ENCODE measurements at places on chromosomes 1 and 21.
A peak's percentile ranks its signal among the peaks of the same experiment; 100 is the strongest.

DNA sequence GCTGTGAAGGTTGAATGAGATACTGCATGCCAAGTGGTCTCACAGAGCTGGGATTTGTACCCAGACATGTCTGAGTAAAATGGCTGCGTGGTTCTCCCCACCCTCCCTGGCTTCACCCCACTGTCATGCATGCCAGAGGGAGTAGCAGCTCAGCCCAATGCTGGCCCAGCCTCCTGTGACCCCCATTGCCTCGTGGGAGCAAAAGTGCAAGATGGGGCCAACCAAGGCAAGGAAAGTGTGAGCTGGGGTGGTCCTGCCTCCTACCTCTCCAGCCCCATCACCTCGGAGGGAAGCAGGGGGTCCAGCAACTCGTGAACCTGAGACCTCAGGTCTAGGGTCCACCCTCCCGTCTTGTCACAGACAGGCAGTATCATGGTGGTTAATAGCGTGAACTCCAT, 209.8 kb upstream of the GRIK3 start:
- DNase-seq: no peak

GRCh38 chr1:233172201-233172600, 123.3 kb downstream of the PCNX2 start:
- no peak for DNase-seq

DNA sequence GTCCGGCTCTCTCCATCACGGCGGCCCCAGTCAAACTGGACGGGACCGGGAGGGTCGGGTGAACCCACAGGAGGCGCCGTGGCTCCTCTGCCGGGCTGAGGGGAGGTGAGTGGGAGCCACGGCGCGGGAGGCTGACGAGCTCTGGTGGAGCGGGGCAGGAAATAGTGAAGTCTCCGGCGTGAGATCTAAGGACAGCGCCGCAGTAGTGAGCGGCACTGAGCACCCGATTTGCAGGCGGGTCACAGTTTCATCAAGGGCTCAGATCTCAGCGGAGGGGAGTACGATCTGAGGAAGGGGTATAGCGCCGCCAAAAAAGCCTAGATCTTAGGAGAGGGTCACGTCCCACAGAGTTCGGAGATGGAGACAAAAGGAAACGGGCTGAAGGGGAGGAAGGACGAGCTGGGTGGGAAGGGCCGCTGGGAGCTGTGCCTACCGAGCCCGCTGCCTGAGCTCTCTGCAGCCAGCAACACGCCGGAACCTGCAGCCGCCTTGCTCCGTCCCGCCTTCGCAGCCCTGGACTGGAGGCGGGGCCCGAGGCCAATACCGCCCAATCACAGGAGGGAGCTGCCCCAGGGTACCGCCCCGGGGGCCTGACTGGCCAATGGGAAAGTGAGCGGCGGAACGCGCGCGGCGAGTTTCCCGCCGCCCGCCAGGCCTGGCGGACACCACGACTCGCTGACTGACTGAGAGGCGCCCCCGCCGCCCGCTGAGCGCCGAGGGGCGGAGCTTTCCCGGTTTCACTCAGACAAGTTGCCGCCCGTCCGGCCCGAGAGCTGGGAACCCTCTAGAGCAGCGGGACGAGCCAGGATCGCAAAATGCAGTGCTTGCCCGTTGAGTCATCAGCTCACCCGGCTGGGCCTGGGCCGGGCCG, 1.9 kb downstream of the SFN start:
- DNase-seq: peak; percentile 90

- DNase-seq: no peak
Observed at GRCh38 chr1:240190881-240191401, 99.3 kb downstream of the FMN2 start.

- no peak for DNase-seq
Observed at GRCh38 chr1:233290396-233291034, 5.0 kb downstream of the PCNX2 start.

- no peak for DNase-seq
Observed at GRCh38 chr1:11471473-11471872, 7.5 kb upstream of the DISP3 start.

DNA sequence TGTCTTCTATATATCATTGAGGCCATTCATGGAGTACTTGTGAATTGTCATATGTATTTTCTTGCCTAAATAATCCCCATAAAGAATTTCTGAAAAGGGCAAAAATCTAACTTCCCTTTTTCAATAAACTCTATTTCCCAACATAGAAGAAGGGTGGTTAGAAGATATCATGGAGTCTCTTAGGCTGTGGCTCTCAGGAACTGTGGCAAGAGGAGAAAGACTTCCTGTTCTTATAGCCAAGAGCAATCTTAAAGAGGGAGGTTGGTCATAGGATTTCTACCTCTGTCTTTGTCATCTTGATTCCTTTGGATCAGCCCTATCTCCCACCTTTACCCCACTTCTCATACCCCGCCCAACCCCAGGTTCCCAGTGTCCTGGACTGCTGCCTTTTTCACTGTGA, 175.8 kb downstream of the TYW3 start:
- DNase-seq: no peak

GRCh38 chr1:204203206-204203767, 7.0 kb upstream of the KISS1 start:
- no peak for DNase-seq

DNA sequence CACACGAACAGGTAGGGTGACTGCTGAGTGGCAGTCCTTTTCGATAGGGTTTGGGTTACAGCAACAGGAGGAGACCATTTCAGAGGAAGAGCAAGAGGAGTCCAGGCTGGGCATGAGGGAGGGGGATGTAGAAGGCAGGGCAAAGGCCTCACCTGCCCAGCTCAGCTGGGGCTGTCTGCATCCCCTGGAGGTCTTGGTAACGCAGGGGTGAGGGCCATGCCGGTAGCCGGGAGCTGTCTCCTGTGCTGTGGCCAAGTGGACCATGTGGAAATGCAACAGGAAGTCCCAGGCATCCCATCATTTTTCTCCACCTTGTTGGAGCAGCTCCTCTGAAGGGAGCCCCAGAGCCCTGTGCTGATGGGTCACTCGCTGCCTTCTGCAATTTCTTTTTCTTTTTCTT, 105.4 kb upstream of the C1orf174 start:
- no peak for DNase-seq

DNA sequence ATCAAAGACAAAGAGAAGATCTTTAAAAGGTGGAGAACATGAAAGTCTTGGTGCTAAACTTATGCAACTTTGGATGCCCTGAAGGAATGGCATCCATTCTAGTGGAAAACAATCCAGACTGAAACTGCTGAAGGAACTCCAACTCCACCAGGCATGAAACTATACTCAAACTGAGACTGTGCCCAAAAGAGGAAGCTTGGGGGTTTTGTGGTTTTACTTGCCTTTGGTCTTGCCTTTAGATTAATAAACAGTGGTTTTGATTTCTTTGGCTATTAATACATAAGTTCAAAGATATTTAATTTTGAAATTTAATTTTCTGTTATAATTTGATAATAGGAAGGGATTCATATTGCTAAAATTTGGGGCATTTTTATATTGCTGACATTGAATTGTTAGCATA, 17.4 kb upstream of the SLC30A10 start:
- DNase-seq: no peak
